ENCODE measurements at places on chromosomes 4 and X. TPM values are rescaled to one million over a fixed set of nuclear protein-coding genes. Genes with fewer than 3 reads are reported as not detected.

DNA sequence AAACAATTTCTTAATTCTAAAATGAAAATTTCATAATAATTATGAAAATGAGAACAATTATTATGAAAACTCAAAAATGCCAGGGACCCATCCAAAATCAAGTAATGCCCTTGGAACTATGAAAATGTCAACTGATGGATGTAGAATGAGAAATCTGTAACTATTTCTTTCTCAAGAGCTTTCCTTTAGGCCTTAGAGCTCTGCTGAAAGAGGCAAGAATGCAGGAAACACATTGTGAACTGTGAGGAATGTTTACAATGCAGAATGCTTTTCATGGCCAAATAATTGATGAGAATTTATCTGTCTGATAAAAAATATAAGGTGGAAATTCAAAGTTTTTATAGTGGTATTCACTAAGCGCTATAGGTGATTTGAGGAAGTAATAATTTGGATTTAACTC lies 207.1 kb upstream of the PCDH18 start:
- H3K27ac ChIP-seq: no peak overlapping the region
- DNase-seq: no peak
- H3K4me1 ChIP-seq: no peaks in the 10 kb centered on the region

- H3K4me1 ChIP-seq: no peaks in the 10 kb centered on the region
- H3K27ac ChIP-seq: no peak overlapping the region
- peaks cover 44% of the 10 kb centered on the region for H3K27me3 ChIP-seq
- no peak for DNase-seq
- H3K4me3 ChIP-seq: no peak overlapping the region
Observed at GRCh38 chrX:40168480-40169011, 70.8 kb upstream of the BCOR start.

The COQ2 gene
- 28.3 TPM for total RNA-seq

DNA sequence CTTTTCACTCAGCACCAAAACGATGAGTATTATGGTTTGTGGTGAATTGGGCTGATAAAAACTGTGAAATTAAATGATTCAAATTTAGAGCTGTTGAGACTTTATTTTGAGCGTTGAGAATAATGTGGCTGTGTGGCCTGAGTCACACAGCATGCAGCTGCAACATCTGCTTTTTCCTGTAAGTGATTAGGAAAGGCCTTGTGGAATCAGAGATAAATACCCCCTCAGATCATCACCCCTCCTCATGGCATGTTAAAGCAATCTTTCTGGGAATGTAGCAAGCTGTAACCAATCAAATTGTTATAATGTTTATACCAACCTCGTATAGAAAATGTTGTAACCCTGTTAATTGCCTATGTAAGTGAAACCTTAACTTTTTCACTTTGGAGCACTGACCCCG lies 90.0 kb upstream of the GRPR start:
- H3K4me3 ChIP-seq: no peak overlapping the region
- H3K36me3 ChIP-seq: no peaks in the 10 kb centered on the region
- H3K27me3 ChIP-seq: no peaks in the 10 kb centered on the region
- DNase-seq: no peak
- no peaks in the 10 kb centered on the region for H3K4me1 ChIP-seq

GRCh38 chrX:103360092-103360491 lies 3.8 kb downstream of the TCEAL9 start:
- H3K27me3 ChIP-seq: no peaks in the 10 kb centered on the region
- H3K4me3 ChIP-seq: no peak overlapping the region
- H3K27ac ChIP-seq: no peak overlapping the region
- H3K4me1 ChIP-seq: no peaks in the 10 kb centered on the region
- H3K36me3 ChIP-seq: no peaks in the 10 kb centered on the region

DNA sequence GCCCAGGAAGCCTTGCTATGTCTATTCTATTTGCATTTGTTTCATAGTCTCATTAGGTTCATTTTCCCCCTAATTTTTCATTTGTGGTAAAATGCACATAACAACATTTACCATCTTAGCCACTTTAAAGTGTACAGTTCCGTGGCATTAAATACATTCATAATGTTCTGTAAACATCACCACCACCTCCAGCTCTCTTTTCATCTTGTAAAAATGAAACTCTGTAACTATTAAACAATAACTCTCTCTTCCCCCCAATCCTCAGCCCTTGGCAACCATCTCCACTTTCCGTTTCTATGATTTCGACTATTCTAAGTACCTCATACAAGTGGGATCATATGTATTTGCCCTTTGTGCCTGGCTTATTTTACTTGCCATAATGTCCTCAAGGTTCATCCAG lies 19.9 kb downstream of the ARHGEF38 start:
- no peak for DNase-seq
- H3K27ac ChIP-seq: no peak overlapping the region
- H3K4me3 ChIP-seq: no peak overlapping the region
- no peaks in the 10 kb centered on the region for H3K27me3 ChIP-seq

- H3K36me3 ChIP-seq: no peaks in the 10 kb centered on the region
- no peak overlapping the region for H3K27ac ChIP-seq
- DNase-seq: no peak
- H3K4me3 ChIP-seq: no peak overlapping the region
- H3K4me1 ChIP-seq: no peaks in the 10 kb centered on the region
Observed at GRCh38 chr4:171676555-171677215, 136.5 kb upstream of the GALNTL6 start.

DNA sequence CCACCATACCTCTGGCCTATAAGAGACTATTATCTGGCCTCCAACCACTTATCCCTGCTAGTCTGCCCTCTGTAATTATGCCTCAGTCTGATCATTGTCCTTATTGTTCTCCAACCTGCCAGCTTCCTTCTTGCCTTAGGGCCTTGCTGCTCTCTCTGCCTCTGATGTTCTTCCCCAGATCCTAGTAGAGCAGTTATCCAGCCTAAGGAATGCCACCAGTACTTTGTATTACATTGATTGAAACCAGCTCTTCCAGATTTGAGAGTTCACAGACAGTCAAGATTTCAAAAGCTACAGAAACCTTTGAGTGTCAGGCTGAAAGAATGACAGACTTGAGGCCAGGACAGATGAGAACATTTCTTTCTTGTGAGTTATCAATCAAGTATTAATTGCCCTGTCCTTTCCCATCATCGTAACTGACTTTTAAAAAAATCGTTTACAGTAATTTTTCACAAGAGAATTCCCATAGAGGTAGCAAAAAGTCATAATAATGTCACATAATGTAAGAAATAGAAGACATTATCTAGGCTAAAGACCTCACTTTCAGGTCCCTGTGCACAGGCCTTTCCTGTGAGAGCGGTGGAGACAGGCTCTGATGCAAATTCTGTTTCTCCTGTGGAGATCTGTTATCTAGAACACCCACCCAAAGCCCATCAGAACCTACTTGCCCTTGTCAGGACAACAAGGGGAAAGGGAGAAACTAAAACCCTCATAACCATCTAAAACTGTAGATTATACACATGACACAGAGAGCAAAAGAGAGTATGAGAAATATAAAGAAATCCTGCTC lies 64.1 kb upstream of the GUCY1A1 start:
- DNase-seq: no peak
- no peaks in the 10 kb centered on the region for H3K4me1 ChIP-seq
- H3K27ac ChIP-seq: no peak overlapping the region

The PLRG1 gene
- 60.4 TPM for total RNA-seq

DNA sequence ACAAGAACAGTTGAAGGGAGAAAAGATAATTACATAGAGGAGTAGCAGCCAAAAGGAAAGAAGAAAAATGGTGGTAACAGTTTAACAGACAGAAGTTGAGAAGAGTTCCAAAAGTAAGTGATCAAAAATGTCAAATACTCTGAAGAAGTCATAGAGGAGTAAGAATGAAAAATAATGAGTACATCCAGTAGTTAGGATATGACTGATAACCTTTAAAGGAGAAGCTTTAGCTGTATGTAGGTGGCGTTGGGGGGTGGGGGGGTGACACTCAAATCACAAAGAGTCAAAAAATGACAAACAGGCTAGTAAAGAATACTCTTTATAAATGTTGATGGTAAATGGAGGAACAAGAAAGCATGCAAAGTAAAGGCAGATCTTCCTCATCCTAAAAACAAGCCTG lies 40.6 kb downstream of the RAB33A start:
- DNase-seq: no peak
- no peaks in the 10 kb centered on the region for H3K27me3 ChIP-seq
- H3K4me1 ChIP-seq: no peaks in the 10 kb centered on the region
- no peaks in the 10 kb centered on the region for H3K36me3 ChIP-seq
- no peak overlapping the region for H3K4me3 ChIP-seq
- no peak overlapping the region for H3K27ac ChIP-seq

The COL25A1 gene
- 0.29 TPM for total RNA-seq

The SH3RF1 gene
- total RNA-seq: 50.2 TPM

The CTAG2 gene
- not detected for total RNA-seq

The PFKFB1 gene
- 0.25 TPM for total RNA-seq

The TASL gene
- total RNA-seq: 0.49 TPM

- DNase-seq: no peak
- H3K4me3 ChIP-seq: no peak overlapping the region
- no peaks in the 10 kb centered on the region for H3K4me1 ChIP-seq
- H3K27ac ChIP-seq: no peak overlapping the region
- H3K36me3 ChIP-seq: no peaks in the 10 kb centered on the region
Observed at GRCh38 chr4:30755346-30755745, 35.2 kb downstream of the PCDH7 start.

DNA sequence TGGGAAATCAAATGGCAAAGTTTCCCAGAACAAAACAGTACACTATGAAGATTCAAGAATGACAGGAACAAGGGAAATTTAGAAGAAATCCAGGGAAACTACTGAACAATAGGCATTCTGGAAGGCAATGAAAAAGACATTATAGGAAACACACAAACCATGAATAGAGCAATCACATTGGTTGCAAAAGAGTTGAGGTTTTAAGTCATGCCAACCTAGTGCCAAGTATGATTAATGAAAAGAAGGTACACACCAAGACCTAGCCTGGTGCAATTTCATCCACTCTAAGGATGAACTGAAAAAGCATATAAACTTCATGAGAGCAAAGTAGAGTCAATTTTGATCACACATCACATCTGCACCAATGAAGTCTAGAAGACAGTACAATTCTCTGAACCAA lies 326.9 kb downstream of the PDHA2 start:
- no peaks in the 10 kb centered on the region for H3K36me3 ChIP-seq
- H3K4me1 ChIP-seq: no peaks in the 10 kb centered on the region
- no peaks in the 10 kb centered on the region for H3K27me3 ChIP-seq
- no peak overlapping the region for H3K27ac ChIP-seq

DNA sequence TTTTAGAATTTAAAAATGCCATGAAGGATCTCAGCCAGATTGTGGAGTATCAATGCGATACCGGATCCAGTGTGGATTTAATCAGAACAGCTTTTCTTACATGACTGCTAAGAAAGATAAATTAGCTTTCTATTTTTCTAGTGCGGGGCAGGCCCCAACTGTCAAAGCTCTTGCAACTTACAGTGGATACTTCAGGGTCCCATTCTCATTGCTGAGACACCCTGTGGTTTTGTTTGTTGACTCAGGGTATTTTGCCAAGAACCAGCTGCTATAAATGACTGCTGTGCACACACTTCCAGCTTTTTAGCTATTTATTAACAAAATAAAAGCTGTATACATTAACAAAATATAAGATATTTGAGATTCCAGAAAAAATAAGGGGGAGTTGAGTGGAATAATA lies 166.4 kb downstream of the DCLK2 start:
- no peak overlapping the region for H3K4me3 ChIP-seq
- H3K27me3 ChIP-seq: no peaks in the 10 kb centered on the region
- H3K36me3 ChIP-seq: no peaks in the 10 kb centered on the region
- DNase-seq: no peak
- no peak overlapping the region for H3K27ac ChIP-seq
- no peaks in the 10 kb centered on the region for H3K4me1 ChIP-seq

DNA sequence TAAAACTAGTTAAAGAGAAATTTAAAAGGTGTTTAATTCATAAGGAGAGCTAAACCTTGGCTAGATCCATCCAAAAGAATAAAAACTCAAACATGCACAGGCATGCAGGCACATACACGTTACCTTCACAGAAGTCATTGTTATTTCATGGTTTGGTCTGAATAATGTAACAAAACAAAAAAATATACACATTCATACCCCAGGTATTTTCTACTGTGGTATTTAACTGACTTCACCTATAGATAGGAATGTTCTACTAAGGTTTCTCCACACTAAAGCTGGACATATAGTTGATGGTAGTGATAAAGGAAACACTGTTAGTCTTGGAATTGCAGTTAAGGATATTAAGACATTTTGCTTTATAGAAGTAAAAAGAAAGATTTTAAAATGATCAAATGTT lies 283.6 kb upstream of the PCDH10 start:
- no peak overlapping the region for H3K27ac ChIP-seq
- no peak for DNase-seq
- no peaks in the 10 kb centered on the region for H3K27me3 ChIP-seq
- H3K36me3 ChIP-seq: no peaks in the 10 kb centered on the region
- H3K4me3 ChIP-seq: no peak overlapping the region

All from colonic mucosa (tissue), 4 donors.